ENCODE measurements at places on chromosomes 4 and X. TPM values are rescaled to one million over a fixed set of nuclear protein-coding genes. Genes with fewer than 3 reads are reported as not detected.
A peak's percentile ranks its signal among the peaks of the same experiment; 100 is the strongest.

PPEF2 gene
- 0.10 TPM for total RNA-seq

- no peak for DNase-seq
Measured at GRCh38 chrX:111411983-111412382, at the start of gene DCX. TSS of gene DCX (minus strand) at chrX:111412192. CDS start at chrX:111410398, 1,794 bp downstream.

DNA sequence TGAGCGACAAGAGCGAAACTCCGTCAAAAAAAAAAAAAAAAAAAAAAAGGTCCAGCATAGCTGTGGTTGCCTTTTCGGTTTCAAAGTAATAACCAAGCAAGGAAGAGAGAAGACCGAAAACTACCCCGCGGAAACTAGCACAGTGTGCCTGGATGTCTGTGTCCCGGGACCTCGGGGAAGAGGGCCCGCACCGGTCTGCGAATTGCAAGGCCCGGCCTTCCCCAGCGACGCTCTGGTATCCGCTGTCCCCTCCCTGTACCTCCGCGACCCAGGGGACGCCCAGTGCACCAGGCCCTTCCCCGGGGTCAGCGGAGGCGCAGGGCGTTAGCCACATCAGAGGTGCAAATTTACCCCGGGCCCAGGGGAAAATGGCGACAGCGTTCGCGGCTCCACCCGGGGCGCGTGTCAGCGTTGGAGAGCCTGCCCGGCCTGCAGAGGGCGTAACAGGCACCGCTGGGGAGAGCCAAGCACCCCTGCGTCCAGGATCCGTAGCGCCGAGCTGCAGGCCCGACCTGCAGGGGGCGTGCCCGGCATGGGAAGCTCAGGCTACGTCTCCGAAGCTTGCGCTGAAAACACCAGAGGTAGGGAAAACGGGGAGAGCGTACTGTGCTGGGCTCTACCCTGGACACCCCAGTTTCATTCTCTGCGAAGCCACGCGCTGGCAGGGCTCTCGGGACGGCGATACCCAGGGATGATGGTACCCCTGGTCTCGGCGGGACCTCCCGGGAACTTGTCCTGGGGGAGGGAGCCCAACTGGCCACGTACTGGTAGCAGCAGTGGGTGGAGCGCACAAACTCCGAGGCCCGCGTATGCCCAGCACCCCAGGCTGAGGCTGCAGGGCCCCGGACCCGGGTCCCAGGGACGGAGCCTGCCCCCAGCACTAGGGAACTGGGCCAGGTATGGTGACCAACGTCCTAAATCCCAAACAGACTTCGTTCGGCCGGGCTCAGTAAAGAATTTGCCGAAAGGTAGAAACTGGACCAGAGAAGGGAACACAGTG, 16.2 kb downstream of the NKX6-1 start:
- peak; percentile 40 for DNase-seq

DNA sequence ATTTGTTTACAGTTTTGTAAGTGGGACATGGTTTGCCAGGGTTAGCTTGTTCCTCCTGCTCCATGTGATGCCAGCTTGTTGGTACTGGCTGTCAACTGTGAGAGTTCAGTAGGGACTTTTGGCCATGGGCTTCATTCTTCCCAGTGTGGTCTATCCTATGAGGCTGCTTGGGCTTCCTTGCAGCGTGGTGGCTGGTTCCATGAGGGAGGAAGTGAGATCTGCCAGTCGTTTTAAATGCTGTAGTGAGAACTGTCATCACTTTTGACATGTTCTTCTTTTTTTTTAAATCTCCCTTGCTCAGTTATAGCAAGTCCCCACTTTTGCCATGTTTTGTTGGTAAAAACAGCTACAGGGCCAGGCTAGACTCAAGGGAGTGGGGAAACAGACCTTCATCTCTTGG, 15.9 kb downstream of the NSD2 start:
- DNase-seq, result no peak

NLGN4X gene
- not detected for total RNA-seq

DNA sequence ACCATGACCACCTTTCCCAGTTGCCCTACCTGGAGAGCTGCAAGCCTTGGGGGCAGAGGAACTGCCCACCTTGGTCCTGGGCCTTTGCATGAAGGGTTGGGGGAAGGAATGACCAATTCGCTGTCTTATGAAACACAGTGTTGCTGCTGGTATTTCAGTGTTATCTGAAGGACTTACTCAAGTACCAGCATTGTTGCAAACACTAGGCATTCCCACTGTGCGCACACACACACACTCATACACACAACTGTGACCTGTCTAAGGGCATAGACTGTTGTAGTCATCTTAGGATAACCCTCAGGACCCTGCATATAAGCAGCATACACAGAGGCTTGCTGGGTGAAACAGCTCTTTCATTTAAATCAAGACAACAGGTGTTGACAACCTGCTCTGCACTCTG, 210.9 kb downstream of the EVC2 start:
- no peak for DNase-seq

GRCh38 chr4:128823025-128823661, 13.6 kb downstream of the JADE1 start:
- no peak for DNase-seq

GRCh38 chr4:15562114-15562513, 92.4 kb downstream of the CC2D2A start:
- DNase-seq, result no peak

DNA sequence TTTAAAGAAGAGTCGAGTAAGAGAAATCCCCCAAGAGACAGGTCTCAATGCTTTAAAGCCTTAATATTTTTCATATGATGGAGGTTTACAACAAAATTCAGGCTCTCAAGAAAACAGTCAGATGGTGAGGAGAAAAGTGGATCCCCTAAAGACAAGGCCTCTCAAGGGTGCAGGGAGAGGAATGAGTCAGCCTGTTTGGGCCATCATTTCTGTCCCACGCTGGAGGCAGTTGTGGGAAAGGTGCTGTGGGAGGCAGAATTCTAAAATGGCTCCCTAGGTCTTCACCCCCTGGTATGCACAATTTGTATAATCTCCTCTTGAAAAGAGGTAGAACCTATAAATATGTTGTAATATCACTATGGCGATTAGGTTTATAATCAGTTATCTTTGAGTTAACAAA, 4.6 kb upstream of the TIFA start:
- peak; percentile 75 for DNase-seq

DNA sequence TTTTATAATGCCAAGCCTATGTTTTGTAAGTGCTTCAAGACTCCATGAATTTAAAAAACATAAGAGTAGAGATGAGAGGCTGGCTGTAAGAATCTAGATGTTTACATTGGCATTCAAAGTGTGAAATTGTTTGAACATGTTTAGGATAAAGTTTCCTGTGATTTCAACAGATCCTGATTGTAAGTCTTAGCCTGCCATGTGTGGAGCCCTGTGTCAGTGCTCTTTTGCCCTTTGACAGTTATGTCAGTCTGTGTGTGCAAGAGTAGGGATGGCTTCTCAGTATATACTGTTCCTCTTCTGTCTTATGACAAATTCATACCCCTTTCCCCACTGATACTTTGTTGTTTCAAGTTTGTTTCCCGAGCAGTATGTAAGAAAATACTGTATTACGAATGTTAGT, 68.2 kb downstream of the USP9X start:
- DNase-seq, result no peak

UBL4A gene
- 38.2 TPM for total RNA-seq

TLR10 gene
- total RNA-seq, result 0.12 TPM

PDZD4 gene
- total RNA-seq, result 0.83 TPM

REELD1 gene
- total RNA-seq, result not detected

- DNase-seq, result no peak
Measured at GRCh38 chr4:90001023-90001422, 106.4 kb downstream of the MMRN1 start.

GRCh38 chr4:186719925-186720694, 3.5 kb downstream of the FAT1 start:
- DNase-seq, result peak; percentile 19

GRCh38 chrX:41386222-41386990, 52.4 kb downstream of the DDX3X start:
- peak; percentile 45 for DNase-seq

GRCh38 chr4:4849106-4849505, 10.4 kb upstream of the MSX1 start:
- no peak for DNase-seq

DNA sequence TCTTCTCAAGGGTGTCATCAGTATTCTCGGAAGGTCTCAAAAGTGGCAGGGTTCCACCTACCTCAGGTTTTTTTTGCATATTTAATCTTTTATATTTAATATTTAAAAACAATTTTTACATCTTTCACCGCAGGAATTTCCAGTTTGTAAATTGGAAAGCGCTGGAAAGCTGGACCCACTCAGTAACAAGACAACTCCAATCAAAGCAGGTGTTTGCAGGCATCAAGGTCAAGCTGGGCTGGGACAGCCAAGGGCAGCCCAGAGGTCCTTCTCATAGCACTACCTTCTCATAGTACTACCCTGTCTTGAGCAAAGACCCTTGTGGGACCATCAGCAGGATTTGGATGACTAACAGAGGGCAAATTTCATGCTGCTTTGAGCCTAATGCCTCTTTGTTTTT, 160.1 kb downstream of the TET2 start:
- DNase-seq, result no peak

GRCh38 chrX:15737959-15738902, at the start of gene CA5B:
TSS of gene CA5B (plus strand) at chrX:15738270. CDS start at chrX:15750024, 11,754 bp downstream.
- DNase-seq, result peak; percentile 96

XK gene
- total RNA-seq, result not detected

- peak; percentile 47 for DNase-seq
Measured at GRCh38 chr4:94390804-94391410, 48.3 kb upstream of the HPGDS start.

- DNase-seq, result no peak
Measured at GRCh38 chr4:101075536-101075935, 271.8 kb downstream of the PPP3CA start.

MUC7 gene
- total RNA-seq, result not detected

MBNL3 gene
- 14.2 TPM for total RNA-seq

DNA sequence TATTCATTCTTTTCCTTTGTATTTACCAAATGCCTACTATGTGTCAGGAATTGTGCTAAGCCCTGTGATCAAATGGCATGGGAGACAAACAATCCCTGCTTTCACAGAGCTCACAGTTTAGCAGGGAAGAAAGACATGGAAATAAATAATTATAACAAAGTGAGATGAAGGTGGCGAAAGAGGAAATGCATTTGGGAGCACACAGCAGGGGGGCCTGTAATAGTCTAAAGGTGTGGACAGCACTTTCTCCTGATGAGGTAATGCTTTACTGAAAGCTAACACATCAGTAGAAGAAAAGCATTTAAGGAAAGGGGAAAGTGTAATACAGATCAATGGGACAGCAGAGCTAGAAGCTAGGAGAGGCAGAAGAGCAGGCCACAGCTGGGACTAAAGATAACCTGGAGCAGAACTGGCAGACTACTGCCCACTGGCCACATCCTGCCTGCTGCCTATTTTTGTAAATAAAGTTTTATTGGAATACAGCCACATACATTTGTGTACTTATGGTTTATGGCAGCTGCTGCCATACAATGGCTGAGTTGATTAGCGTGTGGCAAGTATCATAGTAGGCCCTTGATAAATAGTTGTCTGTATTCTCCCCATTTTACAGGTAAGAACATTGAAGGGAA, 67.1 kb upstream of the TAPT1 start:
- DNase-seq, result no peak

- no peak for DNase-seq
Measured at GRCh38 chr4:140247237-140247636, 93.3 kb upstream of the MAML3 start.

- no peak for DNase-seq
Measured at GRCh38 chr4:188143731-188144130, 4.5 kb downstream of the TRIML1 start.

ZCCHC12 gene
- total RNA-seq, result 0.25 TPM

DNA sequence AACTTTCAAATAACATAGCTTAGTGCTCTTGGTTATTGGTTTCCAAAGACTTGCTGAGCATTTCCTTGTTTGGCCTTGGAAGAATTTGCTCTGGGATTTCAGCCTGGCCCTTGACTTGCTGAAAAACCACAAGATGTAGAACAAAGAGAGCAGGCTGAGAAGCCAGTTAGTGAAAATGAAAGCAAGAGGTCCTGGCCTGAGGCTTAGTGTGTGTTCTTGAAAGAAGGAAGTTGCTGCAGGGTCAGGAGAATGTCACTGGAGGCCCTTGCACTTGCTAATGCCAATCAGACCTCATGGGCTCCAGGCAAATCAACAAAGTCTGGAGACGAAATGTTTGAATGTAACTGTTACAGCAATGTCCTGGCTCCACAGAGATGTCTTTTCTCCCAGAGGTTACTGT, 79.4 kb downstream of the SYNPO2 start:
- DNase-seq, result no peak

GRCh38 chr4:21678711-21679110, 269.9 kb downstream of the KCNIP4 start:
- DNase-seq, result no peak

TEX13C gene
- total RNA-seq, result not detected

DNA sequence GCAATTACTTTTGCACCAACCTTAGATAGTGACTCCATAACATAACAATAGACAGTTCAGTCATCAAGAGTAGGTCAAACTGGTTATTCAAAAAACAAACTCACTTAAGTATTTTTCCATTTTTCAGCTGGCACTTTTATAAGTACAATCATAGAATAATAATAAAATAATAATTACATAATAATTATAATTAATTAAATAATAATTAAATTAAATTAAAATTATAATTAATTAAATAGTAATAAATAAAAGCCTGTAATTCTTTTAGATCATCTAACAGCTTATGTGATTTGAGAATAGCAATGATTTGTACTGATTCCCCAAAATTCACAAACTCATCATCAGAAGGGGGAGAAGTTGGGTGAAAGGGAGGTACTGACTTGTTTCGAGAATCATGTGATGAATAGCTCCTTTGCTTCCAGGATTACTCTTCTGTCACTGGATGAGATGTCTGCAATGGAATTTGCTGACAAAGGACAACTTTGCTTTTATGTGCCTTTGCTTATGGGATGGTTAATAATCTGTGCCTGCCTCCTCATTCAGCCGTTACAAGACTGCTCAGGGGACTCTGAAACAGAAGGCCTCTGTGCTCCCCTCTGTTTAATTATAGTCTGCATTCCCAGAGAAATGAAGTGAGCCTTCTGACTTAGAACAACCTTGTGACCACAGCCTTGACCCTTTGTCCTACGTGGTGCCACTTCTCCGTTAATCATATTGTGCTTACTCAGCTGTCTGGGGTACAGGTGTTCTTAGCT, 104.8 kb upstream of the ENPEP start:
- no peak for DNase-seq

DNA sequence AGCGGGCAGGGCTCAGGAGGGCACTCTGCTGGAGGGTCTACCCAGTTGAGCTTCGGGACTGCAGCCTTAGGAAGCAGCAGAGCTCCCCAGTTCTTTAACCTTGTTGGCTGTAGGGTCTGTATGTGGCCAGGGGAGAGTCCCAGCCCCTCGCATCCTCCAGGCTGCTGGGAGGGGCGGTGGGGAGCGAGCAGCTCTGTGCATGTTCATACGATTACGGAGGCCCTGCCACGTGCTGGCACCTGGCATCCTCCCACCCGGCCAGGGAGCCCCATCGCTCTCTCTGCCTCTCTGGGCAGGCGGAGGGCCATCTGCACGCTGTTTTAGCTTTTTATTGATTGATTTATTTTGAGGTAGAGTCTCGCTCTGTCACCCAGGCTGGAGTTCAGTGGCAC, 21.2 kb downstream of the NSG1 start:
- DNase-seq, result no peak

- DNase-seq, result no peak
Measured at GRCh38 chrX:65635378-65635777, 32.1 kb upstream of the MSN start.

GRCh38 chr4:144809056-144809640, 163.2 kb downstream of the HHIP start:
- DNase-seq, result no peak

- no peak for DNase-seq
Measured at GRCh38 chrX:36019125-36019524, 99.6 kb downstream of the CFAP47 start.

MSANTD1 gene
- 0.55 TPM for total RNA-seq

PPBP gene
- total RNA-seq, result not detected

EGFL6 gene
- 0.12 TPM for total RNA-seq
